Esophagus squamous epithelium (tissue), 5 donors: ENCODE measurements at places on chromosomes 3 and 15. TPM values are rescaled to one million over a fixed set of nuclear protein-coding genes. Genes with fewer than 3 reads are reported as not detected.

DNA sequence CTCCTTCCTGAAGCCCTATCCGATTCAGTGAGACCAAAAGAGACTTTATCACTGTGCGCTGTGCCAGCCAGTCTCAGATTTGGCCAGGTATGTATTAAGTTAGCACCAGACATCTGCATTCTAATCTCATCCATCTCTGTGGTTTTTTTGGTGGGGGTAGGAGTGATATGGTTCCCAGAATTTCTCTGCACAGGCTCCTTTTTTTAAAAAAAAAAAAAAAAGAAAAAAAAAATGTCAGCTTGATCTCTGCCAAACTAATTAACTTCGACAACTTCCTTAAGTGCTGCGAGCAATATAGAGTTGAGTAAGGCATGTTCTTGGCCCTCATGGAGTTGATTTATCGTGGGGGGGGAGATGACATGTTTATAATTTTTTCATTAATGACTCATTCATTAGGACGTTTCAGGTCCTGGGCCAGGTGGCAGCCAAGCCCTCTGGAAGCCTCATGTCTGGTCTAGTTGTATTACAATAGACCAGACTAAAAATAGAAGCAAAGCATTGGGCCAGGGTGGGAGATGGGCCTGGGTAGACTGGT lies 12.9 kb downstream of the SLCO3A1 start:
- no peak for DNase-seq

GRCh38 chr3:185558395-185558794 lies 6.0 kb upstream of the LIPH start:
- DNase-seq, result no peak

- no peak for DNase-seq
These were observed 4.2 kb upstream of the NPHP3 start for GRCh38 chr3:132726341-132726823.

DNA sequence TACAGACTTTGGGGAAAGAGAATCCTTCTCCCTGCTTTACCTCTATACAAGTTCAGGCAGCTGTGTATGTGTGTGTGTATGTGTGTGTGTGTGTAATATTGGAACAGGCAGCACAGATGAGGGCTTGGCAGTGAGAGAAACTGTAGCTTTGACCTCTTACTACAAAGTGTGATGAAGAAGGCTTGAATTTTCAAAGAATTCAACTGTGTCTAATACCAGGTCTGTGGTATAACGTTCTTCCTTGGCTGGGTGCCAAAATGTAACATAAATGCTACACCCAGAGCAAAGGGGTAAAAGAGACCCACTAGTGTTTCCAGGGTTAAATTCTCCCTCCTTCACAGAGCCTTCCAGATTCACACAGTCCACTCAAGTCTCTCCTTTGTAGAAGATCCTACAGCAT lies 51.1 kb downstream of the CHST2 start:
- DNase-seq, result no peak

DNA sequence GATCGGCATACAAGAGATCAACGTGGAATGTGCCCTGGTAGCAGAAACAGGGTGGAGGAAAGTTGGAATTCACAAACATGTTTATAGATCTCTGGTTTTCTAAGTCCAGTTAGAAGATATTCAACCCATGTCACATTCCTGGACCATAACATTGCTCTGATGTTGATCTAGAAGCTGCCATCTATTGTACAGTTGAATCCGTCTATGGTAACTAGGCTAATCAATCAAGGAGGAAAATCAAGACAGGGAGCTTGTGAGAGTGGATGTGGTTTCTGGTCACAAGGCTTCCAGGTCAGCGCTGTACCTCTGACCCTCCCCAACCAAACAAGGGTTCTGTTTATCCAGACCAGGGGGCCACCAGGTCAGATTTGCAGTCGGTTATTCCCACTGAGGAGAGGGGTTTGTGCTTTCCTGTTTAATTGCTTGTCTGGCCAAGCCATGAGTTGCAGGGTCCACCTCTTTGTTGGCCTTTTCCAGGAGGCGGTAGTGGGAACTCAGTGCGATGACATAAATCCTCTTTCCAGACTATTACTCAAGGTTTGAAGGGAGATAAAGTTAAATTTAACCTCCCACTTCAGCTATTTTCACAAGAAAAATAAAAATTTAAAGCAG lies 130.3 kb downstream of the SLCO3A1 start:
- no peak for DNase-seq

DNA sequence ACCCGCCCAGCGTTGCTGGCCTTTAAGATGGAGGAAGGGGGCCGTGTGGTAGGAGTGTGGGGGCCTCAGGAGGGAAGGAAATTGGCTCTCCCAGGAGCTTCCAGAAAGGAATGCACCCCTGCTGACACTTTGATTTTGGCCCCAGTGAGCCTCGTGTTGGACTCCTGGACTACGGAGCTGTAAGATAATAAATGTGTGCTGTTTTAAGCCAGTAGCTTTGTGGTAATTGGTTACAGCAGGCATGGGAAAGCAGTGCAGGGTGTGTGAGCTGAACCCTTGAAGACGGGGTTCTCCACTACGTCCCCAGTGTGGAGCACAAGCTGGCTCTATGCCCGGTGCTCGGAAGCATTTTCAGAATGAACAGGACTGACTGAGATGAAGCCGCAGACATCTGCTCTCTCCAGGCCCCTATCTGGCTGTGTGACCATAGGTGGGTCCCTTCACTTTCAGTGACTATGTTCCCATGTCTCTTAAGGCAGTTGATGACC lies 22.9 kb upstream of the CGNL1 start:
- no peak for DNase-seq

- DNase-seq, result no peak
These were observed 279.6 kb upstream of the ROBO2 start for GRCh38 chr3:76760336-76760735.

DNA sequence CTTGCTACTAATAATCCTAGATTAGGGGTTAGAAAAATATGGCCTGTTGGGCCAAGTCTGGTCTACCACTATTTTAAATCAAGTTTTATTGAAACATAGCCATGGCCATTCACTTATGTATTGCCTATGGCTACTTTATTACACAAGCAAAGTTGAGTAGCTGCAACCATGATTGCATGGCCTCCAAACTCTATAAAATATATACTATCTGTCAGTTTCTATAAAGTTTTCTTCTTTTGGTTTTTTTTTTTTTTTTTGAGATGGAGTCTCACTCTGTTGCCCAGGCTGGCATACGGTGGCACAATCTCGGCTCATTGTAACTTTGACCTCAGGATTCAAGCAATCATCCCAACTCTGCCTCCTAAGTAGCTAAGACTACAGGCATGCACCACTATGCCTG lies 60.4 kb downstream of the INO80 start:
- DNase-seq, result no peak

DNA sequence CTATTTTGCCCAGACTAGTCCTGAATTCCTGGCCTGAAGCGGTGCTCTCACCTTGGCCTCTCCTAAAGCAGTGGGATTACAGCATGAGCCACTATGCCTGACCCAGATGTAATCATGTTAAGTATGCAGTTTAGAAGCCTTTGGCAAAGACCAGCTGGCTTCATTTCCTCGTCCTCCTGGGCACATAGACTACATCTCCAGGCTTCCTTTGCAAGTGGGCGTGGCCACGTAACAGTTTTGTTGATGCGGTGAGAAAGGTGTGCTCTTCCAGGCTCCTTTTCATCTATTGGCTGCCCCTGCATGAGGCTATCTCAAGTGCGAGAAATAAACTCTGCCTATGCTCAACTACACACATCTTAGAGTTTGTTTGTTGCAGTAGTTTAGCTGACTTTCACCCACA lies 13.0 kb downstream of the SV2B start:
- no peak for DNase-seq

GRCh38 chr3:98778383-98778782 lies 15.2 kb downstream of the ST3GAL6 start:
- DNase-seq, result no peak

DNA sequence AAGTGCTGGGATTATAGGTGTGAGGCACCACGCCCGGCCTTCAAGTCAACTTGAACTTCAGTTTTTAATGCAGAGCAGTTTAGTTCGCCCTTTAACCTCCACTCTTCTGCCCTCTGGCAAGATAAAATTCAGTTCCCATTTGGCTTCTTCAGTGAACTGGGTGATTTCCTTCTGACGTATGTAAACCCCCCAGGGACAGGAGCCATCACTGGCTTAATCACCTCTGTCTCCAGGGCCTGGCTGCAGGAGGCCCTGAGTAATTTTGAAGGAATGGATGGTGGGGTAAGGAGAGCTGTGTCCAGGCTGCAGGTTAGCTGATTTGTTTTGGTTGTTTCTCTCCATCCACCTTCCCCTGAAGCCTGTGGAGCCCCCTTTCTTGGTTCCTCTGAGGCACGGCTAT lies 11.9 kb downstream of the MCM2 start:
- no peak for DNase-seq

DNA sequence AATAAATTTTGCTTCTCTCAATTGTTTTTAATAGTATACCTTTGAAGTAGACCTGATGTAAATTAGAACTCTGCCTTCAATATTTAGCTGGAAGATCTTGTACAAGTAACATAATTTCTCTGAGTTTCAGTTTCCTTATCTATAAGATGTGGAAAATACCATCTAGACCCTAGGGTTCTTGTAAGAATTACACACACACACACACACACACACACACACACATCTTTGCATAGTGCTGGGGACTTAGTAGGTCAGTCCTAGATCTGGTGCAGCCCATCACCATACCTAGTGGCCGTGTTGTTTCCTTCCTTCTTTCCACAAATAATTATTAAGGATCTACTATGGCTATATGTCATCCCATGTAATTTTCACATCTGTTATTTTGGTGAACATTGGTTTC lies 11.0 kb downstream of the TRAT1 start:
- DNase-seq, result no peak

Gene NR2E3
- 0.38 TPM for total RNA-seq

- no peak for DNase-seq
These were observed 52.8 kb downstream of the TMEM212 start for GRCh38 chr3:171895900-171896299.
